Left lung (tissue), 14 donors: ENCODE measurements at places on chromosomes 2 and 18. TPM values are rescaled to one million over a fixed set of nuclear protein-coding genes. Genes with fewer than 3 reads are reported as not detected.

The CFC1 gene
- not detected for total RNA-seq

The CTLA4 gene
- 0.70 TPM for total RNA-seq

The HOXD13 gene
- total RNA-seq = not detected

The TSHZ1 gene
- 13.3 TPM for total RNA-seq

DNA sequence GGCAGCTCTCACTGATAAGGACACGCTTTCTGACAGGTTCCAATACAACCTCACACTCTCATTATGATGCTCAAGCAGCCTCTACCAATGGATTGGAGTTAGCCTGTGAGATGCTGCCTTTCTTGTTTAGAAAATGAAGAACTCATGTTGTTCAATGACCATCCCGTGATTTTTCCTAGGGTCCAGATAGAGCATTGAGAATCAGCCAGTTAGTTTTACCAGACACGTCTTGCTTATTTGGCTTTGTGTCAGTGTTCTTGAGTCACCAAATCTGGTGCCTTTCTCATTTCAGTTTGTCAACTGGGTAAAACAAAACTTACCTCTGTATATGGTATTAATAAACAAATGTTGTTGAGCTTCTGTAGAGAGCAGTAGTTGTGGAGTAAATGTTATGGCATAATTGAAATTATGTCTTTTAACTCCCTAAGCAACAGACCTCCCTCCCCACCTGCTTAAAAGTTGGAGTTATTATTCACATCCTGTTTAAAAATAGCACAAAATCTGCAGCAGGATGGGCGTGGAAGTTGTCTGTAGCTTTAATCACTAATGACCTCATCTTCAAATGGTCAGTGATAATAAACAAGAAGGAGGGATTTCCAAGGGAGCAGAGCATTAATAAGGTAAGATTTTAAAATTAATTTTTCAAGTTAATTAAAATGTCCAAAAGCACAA, 167.3 kb downstream of the HRH4 start:
- no peak overlapping the region for H3K27ac ChIP-seq
- H3K36me3 ChIP-seq = no peaks in the 10 kb centered on the region
- no peak overlapping the region for H3K4me3 ChIP-seq
- H3K27me3 ChIP-seq = no peaks in the 10 kb centered on the region
- no peaks in the 10 kb centered on the region for H3K4me1 ChIP-seq

- no peak overlapping the region for H3K27ac ChIP-seq
- H3K4me1 ChIP-seq = peaks cover 12% of the 10 kb centered on the region
- no peak for DNase-seq
- no peaks in the 10 kb centered on the region for H3K36me3 ChIP-seq
- no peaks in the 10 kb centered on the region for H3K27me3 ChIP-seq
Observed at GRCh38 chr2:136173126-136173525, 55.2 kb upstream of the CXCR4 start.

The GBX2 gene
- total RNA-seq = not detected
